Hepatocyte (in vitro differentiated cells): ENCODE measurements at places on chromosomes 3 and 15.

GRCh38 chr15:28184166-28184565, 85.1 kb upstream of the OCA2 start:
- no peak for DNase-seq

GRCh38 chr3:133457465-133458067, 57.7 kb downstream of the BFSP2 start:
- no peak for DNase-seq

GRCh38 chr3:61701011-61701410, 139.6 kb downstream of the PTPRG start:
- DNase-seq: no peak

DNA sequence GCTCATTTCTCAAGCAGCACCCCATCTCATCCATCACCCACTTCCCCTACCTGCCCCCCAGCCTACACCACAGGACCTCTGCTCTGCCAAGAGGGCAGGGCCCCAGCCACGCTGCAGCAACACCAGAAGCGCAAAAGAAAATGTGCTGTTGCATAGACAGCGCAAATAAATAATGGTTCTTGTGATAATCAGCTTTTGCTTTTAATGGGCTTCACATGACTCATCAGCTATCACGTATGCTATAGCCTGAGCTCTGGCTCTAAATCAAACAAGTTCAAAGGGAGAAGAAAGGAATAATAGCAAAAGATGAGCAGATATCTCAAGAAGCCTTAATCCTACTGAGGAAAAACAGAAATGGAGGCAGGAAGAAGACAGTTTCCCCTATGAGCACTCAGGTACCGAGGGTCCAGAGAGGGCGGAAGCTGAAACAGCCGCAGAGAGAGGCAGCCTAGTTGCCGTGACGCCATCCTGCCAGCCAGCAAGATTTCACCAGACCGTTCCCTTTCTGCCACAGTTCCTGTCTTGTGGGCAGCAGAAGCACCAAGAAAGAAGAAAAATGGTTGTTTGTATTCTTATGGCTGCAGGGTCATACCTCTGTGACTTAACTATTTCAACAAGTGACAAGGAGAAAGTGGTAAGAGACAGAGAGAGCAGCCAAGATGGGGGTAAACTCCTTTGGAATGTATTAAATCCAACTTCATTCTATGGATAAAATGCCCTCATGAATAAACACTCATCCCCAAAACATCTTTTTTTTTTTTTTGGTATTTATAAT, 22.0 kb downstream of the RAB27A start:
- peak; percentile 37 for DNase-seq

GRCh38 chr15:40310001-40310959, 2.5 kb upstream of the PLCB2 start:
- DNase-seq: peak; percentile 63
